Ammon's horn (tissue), 1 donor: ENCODE measurements at places on chromosomes 6 and 20.

DNA sequence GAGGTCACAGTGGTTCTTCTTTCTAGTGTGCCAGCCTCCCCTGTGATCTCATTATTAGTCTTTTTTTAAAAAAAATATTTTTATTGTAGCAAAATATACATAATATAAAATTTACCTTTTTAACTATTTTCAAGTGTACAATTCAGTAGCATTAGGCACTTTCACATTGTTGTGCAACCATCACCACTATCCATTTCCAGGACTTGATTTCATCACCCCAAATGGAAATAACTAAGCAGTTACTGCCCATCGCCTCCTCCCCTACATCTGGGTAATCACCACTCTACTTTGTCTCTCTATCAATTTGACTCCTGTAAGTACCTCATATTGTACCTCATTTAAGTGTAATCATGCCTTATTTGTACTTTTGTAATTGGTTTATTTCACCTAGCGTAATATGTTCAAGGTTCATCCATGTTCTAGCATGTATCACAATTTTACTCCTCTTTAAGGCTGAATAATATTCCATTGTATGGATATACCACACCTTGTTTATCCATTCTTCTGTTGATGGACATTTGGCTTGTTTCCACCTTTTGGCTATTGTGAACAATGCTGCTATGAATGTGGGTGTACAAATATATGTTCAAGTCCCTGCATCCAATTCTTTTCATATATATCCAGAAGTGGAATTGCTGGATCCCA is 68.6 kb upstream of the FYN start:
- DNase-seq: no peak

GRCh38 chr20:11682285-11682684 is 235.4 kb upstream of the BTBD3 start:
- DNase-seq: no peak

DNA sequence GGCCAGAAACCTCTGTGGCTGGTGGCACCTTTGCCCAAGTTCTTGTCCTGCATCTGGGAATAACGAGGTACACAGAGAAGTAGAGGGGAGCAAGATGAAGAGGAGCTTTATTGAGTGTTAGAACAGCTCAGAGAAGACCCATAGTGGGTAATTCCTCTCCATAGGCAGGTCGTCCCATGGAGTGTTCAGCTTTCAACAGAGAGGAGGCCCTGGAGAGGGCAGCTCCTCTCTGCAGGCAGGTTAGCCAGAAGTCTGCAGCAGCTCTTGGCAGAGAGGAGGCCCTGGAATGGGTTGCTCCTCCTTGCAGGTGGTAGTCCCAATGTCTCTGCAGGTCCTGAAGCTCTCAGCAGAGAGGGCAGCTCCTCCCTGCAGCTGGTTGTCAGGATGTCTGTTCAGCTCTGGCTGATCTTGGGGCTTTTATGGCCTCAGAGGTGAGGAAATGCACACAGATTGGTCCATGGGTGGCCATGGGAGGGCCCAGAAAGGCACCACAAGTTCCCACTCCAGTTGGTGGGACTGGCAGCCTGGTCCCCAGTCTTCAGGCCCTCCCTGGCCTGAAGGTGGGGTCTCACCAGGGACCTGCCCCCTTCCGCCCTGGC is 89.0 kb downstream of the IPCEF1 start:
- DNase-seq: no peak

- no peak for DNase-seq
These were observed 28.7 kb downstream of the PYGB start for GRCh38 chr20:25276533-25277050.

DNA sequence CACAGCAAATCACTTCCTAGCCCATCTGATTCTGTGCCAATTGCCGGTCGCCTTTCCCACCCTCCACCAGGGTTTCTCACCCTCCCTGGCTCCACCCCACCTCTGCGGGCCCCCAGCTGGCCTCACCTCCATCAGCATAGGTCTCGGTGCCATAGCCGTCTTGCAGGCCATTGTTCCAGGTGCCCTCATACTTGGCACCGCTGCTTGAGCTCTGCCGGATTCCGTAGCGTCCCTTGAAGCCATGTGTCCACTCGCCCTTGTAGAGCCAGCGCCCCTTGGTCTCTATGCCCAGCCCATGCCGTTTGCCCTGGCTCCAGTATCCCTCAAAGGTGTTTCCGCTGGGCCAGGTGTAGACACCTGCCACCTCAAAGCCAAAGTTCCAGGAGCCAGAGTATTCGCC is 787 bp downstream of the JPH2 start:
- no peak for DNase-seq

DNA sequence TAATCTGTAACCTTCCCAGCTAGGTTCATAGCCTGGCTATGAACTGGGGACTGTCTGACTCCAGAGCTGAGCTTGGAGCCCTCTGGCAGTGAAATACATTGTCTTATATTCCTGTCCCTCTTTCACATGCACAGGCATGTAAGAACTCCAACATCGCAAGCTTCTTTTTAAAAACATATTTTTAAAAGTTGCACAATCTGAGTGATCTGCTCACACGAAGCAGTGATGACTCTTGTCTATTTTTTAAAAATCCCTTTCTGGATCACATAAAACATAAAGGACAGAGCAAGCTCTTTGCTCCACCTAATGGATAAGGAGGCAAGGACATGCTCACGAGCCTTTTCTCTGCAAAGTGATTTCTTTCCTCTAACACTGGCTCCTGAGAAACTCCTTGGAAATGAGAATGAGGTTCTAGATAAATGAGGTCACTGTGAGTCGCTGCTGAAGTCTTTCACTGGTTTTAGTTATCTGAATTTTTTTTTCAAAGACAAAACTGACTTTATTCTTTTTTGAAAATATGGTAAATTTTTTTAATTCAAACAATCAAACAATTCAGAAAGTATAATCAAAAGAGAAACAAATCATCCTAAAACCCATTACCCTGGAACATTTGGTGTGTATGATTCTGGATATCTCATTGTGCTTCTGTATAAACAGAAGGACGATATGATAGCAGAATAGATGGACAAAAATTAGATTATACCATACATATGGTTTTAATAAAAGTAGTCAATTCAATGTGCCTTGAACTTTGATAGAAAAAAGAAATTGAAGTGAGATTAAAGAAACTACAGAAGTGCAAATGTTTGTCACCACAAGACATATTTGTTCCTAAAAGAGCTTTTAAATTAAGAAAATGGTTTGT is 30.8 kb downstream of the IL20RA start:
- peak; percentile 13 for DNase-seq
